ENCODE measurements at places on chromosomes 12 and 14.

GRCh38 chr12:119666900-119667576, 895 bp upstream of the PRKAB1 start:
- no peak for DNase-seq

DNA sequence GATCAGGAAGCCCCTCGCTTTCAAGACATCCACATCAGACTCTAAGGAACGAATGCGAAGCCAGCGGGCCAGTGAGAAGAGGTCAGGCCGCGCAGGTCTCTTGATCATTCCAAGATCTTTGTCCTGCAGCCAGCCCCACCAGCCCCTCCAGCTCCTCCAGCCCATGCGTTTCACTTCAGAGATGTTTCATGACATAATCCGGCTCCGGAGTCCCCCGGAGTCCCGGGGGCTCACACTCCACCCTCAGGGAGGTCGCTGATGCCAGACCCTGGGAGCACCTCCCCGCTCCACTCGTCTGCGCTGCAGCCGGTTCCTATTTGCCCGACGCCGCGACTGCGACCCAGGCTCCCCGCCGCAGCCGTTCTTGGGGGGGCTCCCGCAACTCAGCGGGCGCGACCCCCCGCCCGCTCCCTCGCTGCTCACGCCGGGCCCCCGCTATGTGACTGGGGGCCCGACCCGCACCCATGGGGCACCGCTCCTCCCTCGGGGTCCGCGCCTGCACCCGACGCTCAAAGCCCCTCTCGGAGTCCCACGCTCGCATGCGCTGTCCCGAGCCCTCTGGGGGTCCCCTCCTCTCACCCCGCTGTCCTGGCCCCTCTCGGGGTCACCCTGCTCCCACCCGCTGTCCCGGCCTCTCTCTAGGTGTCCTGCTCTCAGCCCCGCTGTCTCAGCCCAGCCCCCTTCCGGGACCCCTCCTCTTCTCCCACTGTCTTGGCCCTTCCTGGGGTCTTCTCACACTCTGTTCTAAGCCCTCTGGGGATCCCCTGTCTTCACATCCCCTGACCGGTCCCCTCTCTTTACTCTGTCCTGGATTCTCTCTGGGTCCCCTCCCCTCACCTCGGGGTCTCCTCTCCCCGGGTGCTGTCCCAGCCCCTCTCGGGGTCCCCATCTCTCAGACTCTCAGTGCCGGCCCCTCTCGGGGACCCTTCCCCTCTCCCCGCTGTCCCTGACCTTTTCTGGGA, 1.1 kb downstream of the TAOK3 start:
- DNase-seq, result no peak

- peak; percentile 33 for DNase-seq
Measured at GRCh38 chr14:101077481-101078074, 174.1 kb upstream of the RTL1 start.

GRCh38 chr14:93941293-93941910, 14.3 kb downstream of the FAM181A start:
- peak; percentile 29 for DNase-seq

DNA sequence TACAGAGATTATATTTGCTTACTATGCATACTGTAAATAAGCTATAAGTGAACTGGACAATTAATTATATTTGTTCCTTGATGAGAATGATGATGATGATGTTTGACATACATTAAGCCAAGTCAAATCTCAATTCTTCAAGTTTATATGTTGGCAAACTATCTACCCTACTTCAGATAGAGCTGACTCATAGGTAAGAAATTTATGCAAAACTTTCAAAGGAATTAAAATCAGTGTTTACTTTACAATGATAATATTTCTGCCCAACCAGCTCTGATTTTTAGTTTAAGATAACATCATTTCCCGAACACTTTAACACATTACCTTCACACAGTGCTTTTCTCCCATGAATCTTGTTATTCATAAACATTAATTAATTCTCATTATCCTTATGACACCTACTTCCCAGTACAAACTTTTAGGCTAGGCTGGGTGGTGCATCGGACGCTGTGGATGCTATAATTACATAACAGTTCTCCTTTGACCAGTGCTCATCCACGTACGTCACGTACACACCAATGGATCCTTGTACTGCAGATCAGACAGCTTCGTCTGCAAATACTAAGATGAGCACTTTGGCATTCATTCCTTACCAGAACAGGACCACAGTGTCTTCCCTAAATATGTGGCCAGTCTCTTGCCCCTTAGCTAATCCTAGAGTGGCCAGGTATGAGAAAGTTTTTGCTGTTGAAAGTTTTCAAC, 18.3 kb downstream of the BMP4 start:
- no peak for DNase-seq

DNA sequence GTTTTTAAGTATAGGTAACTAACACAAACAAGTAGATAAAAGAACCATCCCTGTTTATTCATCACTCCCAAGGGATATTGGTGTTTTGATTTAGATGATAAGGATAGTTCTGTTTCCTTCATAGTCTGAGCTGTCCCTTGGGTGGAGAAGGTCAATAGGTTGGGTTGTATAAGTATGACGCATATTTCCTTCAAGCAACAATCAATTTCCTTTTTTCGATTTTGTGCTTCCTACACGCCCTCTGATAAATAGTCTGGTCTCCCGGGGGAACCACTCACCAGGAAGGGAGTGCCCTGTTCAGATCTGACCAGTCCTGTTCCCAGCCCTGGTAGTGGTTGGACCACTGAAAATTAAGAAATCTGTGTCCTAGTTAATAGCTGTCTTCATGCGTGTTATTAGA, 378.8 kb upstream of the FAR2 start:
- DNase-seq, result no peak

DNA sequence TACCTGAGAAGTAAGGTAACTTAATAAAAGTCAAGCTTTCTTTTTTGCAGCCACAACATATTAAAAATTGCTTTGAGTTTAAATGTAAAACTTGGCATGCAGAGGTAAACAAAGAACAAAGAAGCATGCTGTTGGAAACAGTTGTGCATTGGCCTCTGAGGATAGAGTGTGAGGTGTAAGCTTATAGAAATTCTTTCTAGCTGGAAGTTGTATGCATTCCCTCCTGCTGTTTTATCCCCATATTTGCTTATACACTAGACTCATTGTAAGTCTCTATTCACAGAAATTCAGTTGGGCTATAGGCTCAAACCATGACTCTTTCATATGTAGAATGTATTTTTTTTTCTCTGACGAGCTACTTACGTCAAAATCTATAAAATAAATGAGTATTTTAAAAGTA, 316.3 kb downstream of the SLC6A15 start:
- no peak for DNase-seq

- DNase-seq, result no peak
Measured at GRCh38 chr12:75783093-75783877, 248.3 kb downstream of the PHLDA1 start.

DNA sequence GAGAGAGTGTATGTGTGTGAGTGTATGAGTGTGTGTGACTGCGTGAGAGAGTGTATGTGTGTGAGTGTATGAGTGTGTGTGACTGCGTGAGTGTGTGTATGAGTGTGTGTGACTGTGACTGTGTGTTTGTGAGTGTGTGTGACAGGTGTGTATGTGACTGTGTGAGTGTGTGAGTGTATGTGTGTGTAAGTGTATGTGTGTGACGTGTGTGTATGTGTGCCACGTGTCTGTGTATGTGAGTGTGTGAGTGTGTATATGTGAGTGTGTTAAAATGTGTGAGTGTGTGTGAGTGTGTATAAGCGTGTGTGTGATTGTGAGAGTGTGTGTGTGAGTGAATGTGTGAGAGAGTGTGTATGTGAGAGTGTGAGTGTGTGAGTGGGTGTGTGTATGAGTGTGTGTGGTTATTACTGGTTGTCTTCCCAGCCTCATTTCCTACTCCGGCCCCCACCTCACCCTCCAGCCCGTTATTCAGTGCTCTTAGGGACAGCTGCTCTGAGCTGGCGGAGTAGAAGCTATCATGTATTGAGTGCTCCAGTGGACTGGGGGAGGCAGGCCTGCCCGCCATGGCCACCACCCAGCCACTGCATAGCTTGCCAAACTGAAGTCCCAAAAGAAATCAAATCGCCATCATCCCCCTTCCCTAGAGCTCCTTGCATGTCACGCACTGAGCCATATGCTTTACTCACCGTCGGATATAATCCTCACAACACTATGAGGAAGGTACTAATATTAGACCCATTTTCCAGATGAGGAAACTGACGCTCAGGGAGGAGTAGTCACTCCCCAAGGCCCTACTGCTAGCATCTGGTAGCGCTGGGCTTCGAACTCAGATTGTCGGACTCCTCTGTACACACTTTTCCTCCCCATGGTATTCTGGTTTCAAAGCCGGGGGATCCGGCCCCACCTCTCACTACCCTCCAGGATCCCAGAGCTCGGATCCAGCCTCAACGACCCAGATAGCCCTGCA, 10.3 kb upstream of the MYL2 start:
- DNase-seq, result no peak

DNA sequence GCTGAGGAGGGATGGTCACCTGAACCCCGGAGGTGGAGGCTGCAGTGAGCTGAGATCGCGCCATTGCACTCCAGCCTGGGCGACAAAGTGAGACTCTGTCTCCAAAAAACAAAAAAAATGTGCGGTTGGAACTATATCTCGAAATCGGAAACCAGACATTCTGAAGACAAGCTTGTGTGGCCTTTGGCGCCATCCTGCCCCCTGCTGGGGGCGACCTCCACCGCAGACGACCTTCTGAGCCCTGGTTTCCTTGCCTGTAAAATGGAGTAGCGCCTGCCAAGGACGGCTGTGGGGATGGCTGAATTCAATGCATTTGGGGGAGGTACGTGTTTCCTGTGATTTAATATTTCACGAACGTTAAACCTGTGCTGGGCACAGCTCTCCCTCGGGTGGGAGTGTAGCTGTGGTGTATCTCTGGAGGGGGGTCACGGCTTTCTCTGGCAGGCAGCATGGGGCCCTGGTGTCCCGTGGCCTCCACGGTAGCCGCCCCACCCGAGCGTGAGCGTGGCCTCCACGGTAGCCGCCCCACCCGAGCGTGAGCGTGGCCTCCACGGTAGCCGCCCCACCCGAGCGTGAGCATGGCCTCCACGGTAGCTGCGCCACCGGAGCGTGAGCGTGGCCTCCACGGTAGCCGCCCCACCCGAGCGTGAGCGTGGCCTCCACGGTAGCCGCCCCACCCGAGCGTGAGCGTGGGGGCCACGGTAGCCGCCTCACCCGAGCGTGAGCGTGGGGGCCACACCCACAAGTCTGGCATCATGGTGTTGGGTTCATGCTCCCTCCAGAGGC, 55.3 kb downstream of the LRCOL1 start:
- no peak for DNase-seq

DNA sequence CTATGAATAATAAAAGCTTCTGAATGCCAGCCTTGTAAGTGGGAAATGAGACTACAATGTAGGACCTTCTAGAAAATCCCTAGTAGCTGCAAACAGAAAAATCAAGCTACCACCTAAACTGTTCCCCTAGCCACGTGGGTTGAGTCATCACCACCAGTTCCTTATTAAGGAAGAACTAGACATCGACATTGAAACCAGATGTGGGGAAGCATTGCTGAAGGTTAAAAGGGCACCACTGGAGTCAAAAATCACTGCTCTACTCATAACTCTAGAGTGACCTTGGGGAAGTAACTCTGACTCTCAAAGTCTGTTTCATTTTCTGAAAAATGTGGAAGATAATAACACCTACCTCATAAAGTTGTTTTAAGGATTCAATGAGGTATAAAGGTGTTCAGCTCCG, 9.4 kb upstream of the CNIH1 start:
- DNase-seq, result peak; percentile 81

DNA sequence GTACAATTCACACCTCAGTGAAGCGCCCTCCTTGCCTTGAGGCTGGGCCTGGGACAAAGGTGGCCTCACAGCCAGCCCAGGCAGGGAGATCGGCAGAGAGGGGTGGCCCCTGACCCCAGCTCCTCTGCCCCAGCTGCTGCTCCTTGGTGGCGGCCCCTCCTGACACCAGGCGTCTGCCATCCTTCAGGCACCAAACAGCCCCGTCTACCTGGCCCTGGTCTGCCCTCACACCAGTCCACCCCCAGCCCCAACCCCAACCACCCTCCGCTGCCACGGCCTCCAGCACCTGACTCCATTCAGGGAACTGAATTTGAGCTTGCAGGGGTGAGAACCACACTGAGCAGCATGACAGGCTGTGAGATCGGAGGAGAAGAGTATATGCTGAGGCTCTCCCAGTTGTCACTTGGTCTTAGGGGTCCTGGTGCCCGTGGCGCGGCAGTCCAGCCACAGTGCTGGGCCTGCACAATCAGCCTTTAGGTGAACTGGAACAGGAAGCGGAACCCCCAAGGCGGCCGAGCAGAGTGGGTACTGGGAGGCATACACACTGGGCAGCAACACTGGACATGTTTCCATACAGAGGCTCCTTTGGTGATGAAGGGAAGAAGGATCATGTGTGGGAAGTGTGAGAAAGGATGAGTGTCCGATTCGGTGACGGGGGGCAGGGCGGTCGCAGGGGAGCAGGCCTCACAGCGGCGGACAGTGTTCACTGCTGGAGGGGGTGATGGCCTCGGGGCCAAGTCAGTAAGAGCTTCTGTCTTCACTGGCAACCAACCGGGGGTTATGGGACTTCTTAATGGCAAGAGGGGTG, 18.7 kb downstream of the ZFYVE21 start:
- no peak for DNase-seq

DNA sequence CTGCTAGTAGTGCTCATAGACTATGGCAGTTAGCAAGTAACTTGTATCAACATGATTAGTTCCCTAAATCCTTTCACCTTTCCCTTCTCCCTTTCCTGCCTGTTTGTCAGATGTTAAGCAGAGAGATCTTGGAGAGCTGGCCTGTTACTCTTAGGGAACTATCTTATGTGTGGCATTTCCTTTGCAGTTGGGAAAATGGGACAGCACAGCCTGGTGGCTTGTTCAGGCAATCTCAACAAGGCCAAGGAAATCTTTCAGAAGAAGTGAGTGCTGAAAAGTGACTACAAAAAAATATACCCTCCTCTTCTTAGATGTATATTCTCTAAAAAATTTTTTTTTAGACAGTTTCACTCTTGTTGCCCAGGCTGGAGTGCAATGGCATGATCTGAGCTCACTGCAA, 7.4 kb downstream of the PARP2 start:
- no peak for DNase-seq

- no peak for DNase-seq
Measured at GRCh38 chr14:104635717-104636116, 31.1 kb upstream of the TMEM179 start.

DNA sequence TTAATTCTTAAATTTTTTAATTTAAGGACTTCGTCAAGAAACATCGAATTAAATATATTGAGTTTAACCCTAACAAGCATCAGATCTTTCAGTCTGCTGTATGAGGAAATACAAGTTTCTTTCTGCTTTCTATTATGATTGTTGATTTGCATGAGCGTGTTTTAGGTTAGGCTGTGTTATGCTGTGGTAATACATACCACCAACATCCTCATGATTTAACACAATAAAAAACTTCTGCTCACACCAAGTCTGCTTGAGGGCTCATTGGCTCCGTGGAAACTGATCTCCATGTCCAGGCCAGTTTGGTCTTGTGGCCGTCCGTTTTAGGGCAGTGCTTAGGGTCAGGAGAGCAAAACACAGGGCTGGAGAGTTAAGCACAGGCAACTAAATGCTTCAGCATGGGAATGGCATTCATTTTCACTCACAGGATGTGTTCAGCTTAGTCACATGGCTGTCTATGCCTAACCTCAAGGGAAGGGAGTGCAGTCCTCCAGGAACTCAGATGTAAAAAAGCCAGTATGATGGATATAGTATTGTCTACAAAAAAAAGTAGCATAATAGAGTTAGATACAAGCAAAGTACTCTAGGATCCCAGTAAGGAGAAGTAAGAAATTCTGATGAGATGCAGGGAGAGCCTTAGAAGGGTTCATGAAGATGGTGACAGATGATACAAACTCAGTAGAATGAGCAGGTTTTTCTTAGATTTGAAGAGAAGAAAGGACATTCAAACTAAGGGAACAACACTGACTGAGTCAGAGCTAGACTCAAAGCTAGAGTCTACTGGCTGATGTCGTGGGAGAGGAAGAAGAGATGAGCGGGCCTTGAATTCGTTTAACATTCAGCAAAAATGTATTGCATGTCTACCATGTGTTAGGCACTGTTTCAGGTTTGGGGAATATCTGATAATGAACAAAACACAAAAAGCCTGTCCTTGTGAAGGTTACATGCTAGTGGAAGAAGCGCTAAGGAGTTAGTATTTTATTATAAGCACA, 16.3 kb downstream of the MARK3 start:
- DNase-seq, result peak; percentile 77
